ENCODE measurements at places on chromosomes 1 and 21.

GRCh38 chr1:207081806-207082205, 6.9 kb upstream of the C4BPB start:
- no peak for DNase-seq

DNA sequence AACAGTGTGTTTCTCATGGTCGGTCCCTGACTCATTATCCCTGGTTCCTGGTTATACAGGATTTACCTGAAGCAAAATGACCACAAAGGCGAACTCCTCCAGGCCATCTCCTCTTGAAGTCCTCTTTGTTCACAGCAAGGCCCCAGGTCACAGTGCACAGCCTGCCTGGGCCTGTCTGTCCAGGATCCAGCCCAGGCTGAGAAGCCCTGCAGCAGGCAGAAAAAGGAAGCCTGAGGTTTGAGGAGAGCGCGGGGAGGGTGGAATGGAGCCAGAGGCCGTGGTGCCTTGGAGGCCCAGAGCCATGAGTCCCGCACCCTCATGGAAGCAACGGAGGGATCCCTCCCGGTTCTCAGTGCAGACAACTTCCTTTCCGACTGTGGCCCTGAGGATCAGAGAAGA, 136.8 kb upstream of the IRF2BP2 start:
- DNase-seq: no peak

DNA sequence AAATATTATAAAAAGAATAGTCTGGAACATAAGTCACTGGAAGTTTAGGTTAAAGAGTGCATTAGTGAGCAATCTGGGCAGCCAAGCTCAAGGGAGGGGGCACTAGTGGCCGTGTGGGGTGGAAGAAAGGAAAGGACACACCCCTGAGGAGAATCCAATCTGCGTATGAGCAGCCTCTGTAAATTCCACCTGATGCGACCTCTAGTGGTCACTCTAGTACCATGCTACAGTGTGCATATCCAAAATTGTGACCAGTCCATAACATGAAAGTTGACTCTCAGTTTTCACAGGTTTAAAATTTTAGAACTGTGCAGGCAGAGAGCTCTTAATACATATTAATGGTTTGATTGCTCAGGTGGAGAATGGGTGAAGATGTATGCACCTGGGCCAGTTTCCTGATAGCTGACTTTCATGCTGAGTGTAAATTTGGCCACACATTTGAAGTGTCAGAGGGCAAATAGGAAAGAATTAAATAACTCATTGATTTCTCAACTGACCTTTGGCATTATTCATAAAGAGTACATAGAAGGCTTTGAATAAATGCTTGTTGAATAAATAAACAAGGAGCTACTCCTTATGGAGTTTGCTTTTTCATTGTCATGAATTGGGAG, 105.9 kb upstream of the C21orf91 start:
- peak; percentile 64 for DNase-seq

- no peak for DNase-seq
These were observed 189.6 kb downstream of the SMYD3 start for GRCh38 chr1:246317332-246318035.

DNA sequence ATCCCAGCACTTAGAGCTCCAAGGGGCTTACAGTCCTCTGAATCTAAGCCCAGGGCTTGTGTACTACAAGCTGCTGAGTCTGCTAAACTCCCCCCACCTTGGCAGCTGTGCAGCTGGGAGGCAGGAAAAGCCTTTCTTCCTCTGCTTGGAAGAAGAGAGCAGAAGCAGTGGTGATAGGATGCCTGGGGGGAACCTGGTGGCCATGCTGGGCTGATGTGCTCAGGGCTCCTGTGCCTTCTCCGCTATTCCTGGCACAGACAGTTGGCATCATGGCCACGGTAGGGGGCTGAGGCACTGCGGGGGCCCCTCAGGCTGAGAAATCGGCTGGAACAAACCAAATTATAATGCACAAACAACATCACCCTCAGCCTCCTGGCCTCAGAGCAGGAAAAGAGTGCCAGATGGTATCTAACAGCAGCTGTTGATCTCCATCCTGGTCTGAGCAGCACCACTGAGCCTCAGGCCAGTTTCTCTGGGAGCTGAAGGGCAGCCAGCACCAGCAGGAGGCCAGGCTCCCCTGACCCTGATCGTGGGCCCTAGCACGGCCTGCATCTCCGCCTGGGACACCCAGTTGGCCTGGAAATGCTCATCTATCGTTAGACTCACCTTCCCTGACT, 35.8 kb downstream of the ECE1 start:
- DNase-seq: peak; percentile 92

- no peak for DNase-seq
These were observed 65.1 kb upstream of the DUSP10 start for GRCh38 chr1:221806984-221807383.

DNA sequence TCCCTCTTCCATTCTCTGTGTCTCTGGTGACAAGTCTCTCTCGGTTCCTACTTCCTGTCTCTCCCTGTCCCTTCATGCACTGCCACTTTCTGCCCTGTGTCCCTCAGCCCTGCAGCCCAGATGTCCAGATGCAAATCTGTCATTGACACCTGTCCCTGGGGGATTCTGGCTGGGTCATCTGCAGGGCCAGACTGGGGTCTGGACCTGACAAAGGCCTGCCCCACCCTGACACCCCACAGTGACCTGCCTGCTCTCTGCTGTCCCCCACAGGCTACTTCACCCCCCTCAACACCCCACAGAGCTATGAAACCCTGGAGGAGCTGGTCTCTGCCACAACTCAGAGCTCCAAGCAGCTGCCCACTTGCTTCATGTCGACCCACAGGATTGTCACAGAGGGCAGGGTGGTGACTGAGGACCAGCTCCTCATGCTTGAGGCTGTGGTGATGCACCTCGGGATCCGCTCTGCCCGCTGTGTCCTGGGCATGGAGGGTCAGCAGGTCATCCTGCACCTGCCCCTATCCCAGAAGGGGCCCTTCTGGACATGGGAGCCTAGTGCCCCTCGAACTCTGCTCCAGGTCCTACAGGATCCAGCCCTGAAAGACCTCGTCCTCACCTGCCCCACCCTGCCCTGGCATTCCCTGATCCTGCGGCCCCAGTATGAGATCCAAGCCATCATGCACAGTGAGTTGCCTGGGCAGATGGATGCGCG, 7.2 kb downstream of the THEMIS2 start:
- no peak for DNase-seq

DNA sequence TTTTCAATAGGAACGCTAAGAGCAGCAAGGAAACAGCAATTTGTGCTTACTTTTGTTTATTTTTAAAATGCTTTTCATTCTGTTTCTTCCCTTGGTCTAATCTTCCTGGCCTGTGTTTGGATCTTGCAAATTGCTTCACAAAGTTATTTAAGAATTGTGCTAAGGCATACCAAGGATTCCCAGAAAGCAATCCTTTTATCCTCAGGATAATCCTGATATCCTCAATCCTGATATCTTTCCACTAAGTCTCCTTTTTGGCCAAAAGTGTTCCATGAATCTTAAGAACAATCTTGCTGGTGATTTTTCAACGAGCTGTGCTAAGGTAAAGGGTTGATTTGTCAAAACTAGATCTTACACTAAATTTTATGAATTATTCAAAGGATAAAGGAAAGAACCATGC, 1577.9 kb downstream of the PLA2G4A start:
- DNase-seq: no peak

GRCh38 chr1:153422450-153423068, 6.2 kb downstream of the S100A7A start:
- DNase-seq: peak; percentile 74

DNA sequence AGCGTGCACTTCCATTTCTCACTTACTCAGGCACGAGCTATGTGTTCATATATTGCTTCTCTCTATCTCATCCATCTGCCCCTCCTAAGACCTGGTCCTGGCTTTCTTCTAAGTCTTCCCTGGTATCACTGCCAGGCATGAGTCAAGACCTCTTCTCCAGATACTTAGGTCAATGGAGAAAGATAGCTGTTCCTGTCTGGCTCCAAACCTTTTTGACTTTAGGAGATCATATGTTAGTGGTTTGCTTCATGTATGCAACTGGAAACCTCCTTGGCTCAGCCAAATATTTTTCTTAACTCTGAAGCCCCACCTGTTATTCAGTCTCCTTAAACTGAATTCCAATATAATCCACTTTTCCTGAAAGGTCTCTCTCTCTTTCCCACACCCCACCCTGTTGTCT, 211.6 kb upstream of the PTBP2 start:
- DNase-seq: no peak

DNA sequence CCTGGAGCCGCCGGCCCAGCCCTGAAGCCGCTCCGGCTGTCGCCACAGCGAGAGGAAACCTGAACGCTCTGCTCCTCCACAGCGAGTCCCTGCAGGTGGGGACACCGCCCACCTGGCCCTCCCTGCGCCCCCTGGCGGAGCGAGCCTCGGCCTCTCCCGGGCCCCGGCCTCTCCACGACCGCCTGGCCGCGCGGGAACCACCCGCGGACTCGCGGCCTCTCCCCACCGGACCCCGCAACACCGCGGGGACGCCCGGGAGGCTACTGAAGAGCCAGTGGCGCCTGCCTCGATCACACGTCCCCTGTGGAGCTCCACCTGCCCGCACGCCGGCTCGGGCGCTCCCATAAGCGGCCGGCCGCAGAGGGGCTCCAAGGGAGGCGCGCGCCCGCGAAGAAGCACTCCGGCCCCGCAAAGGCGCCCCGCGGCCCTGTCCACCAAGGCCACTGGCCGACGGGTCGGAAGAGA, 109.6 kb downstream of the KCNN3 start:
- no peak for DNase-seq

GRCh38 chr1:174704300-174704699, 256.5 kb downstream of the GPR52 start:
- no peak for DNase-seq

DNA sequence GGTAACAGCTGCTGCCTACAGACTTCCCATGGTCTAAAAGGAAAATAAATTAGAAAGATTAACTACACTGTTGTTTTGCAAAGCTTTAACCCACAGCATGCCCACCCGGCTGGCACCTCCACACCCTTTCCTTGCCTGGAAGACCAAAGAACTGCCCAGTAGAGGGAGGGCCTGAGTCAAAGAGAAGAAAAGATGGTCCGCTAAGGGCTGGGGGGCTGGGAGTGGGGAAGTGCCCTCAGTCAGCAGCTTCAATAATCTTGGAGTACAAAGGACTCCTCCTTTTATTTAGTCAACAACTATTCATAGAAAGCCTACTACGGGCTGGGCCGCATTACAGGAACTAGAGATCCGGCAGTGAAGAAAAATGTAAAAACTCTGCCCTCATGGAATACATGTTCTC, 40.6 kb downstream of the ERI3 start:
- no peak for DNase-seq

- no peak for DNase-seq
These were observed 87.3 kb upstream of the CSF3R start for GRCh38 chr1:36570006-36570405.
